ENCODE measurements at places on chromosomes 1 and 21.

DNA sequence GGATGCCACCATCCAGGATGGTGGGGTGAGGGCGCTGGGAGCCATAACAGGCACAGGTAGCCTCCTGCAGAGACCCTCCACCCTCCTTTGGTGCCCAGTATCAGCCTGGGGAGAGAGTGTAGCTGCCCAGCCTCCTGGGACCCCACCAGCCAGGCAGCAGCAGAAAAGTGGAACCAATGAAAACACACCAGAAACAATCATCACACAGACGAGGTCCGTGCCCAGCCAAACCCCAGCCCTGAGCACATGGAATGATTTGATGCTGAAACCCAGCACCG is 285.1 kb downstream of the PTPRU start:
- DNase-seq: no peak

GRCh38 chr21:38861989-38862683 is 56.4 kb downstream of the ETS2 start:
- no peak for DNase-seq

DNA sequence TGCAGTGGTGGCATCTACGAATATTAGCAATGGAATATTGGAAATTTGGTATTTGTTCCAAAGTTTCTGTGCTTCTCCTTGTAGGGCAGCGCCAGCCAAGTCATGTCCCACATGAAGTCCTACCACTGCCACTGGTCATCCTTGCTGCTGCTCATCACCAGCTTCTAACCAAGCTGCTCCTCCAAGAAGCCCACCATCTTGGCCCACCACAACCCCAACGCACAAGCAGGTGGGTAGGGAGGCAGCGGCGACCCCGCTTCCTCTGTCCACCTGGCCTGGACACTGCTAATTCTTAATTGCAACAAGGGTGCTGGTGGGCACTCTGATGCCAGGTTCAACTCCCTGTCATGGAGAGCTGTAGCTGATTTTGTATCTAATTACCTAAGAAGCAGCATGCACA is 291.2 kb upstream of the LYPLAL1 start:
- no peak for DNase-seq

DNA sequence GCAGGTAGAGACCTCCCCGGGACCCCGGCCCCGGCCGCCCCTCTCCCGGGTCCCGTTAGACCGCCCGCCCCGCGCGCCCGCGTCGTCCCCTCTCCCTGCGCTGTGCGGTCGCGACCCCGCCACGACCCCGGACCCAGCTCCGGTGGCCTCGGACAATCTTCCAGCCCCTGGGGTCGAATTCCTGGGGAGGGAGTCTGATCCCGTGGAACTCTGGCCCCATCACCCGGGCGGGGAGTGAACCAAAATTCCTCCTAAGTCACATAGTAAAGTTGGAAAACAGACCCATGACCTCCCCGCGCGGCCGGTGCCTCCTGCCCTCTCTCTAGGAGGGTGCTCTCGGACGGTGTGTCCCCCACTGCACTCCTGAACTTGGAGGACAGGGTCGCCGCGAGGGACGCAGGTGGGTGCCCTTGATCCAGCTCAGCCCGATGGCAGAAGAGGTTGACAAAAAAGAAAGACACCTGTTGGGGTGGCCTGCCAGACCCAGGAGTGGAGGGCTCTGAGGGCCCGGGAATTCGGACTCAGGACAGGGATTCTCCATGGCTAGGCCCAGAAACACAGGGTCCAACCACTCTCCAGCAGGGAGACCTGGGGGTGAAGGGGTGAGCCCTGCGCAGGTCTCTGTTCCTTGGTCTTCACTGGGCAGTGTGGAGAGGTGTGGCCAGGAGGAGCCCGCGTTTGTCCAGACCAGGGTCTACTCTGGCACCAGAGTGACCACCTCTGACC is 451 bp downstream of the ADAMTSL4 start:
- no peak for DNase-seq

GRCh38 chr1:99496067-99496466 is 149.8 kb upstream of the PALMD start:
- no peak for DNase-seq
